GOT3 (cell line): ENCODE measurements at places on chromosomes 12 and 14.

- DNase-seq, result no peak
Observed at GRCh38 chr14:61644834-61645233, 50.5 kb upstream of the HIF1A start.

GRCh38 chr14:51442513-51443175, 202.6 kb downstream of the TMX1 start:
- no peak for DNase-seq

DNA sequence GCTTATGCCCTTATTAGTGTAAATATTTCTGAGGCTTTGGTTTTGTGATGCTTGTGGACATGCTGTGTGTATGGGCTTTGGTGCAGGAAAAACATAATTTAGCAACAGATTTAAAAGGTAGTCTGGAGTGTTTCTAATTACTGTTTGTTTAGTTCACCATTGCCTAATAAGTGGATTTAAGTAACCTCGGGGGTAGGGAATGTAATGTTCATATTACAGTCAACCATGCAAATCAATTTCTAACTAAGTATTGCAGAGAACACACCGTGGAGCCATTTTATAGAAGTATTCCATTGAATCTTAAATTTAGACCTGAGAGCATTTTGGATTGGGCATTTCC, 53.5 kb downstream of the ANO6 start:
- no peak for DNase-seq

- no peak for DNase-seq
Observed at GRCh38 chr12:92863251-92863650, 65.8 kb downstream of the EEA1 start.

DNA sequence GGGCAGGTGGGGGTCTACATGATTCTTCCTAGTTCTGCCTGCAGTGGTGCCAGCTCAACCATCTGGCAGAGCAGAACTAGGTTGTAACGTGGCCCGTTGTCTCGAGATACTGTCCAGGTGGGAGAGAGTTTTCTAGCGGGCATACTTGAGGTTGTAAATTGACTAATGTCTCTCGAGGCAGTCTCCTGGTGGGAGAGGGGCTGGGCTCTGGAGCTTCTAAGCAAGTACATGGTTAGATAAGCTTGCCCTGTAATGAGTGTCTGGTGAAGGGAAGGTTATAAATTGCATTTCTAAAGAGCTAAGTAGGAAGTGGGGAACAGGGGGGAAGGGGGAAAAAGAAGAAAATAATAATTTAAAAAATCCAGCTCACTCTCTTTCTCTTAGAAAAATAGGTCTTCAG, 18.1 kb downstream of the BDKRB1 start:
- no peak for DNase-seq

- no peak for DNase-seq
Observed at GRCh38 chr14:43135877-43136411, 1371.1 kb downstream of the FSCB start.

DNA sequence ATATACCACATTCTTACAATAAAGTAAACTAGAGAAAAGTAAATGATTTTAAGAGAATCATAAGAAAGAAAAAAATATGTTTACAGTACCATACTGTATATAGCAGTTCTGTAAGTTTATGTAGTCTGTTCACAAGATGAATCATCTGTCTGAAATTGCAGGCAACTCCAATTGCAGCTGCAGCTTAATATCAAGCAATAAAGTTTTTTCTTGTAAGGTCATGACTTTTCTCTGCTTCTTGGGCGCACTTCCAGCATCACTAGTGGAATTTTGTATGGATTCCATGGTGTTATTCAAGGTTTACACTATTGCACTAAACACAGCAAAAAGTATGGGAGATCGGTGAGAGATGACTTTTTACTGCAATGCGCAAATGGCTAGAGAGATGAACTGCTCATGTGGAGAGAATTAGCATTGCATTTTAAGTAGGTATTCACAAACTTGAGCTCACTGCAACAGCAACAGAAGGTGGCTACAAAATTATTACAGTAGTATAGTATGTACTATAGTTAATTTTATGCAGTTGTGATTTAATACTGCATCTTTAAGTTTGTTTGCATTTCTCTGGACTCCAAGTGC, 445.4 kb upstream of the OR4E1 start:
- no peak for DNase-seq

DNA sequence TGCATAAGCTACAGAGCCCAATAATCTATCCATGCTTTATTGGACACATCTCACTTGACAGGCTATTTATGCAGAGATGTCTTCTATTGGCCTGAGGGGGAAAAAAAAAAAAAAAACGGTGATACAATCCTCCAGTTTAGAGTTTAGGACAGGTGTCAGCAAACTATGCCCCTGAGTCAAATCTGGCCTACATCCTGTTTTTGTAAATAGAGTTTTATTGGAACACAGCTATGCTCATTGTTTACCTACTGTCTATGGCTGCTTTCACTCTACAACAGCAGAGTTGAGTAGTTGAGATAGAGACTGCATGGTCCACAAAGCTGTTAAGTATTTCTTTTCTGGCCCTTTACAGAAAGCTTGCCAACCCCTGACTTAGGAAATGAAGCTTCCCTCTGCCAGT, 403.1 kb downstream of the C12orf75 start:
- no peak for DNase-seq

DNA sequence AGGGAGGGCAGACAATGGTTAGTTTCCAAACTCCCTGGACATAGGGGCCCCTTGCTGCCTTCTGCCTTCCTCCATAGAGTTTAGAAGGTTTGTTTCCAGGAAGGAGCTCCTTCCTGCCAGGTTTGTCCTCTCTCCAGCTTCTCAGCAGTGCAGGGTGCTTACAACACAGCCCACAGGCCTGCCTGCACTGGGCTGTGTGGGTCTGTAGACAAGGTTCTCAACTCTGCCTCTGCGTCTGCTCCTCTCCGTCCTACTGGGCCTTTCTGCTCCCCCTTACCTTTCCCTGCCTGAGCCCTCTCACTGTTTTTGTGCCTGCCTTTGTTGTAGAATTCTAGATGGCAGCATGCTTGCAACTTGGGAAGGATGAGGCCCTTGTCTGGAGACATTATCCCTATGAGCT, 124.0 kb downstream of the SAMD4A start:
- no peak for DNase-seq

DNA sequence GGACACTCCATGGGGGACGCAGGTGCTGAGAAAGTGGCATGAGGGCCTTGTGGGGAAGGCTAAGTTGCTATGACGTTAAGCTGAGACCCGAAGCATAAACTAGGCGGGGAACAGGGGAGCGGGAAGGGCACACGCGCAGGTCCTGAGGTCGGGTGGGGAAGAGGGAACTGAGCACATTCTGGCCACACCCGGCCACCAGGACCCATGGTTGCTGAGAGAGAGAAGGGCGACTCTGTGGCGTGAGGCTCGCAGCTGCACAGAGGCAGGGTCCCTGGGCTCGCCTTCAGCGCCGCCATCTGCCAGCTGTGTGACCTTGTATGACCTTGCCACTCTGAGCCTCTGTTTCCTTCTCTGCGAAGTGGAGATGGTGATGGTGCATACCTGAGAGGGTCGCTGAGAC, 182.5 kb downstream of the PHETA1 start:
- no peak for DNase-seq

DNA sequence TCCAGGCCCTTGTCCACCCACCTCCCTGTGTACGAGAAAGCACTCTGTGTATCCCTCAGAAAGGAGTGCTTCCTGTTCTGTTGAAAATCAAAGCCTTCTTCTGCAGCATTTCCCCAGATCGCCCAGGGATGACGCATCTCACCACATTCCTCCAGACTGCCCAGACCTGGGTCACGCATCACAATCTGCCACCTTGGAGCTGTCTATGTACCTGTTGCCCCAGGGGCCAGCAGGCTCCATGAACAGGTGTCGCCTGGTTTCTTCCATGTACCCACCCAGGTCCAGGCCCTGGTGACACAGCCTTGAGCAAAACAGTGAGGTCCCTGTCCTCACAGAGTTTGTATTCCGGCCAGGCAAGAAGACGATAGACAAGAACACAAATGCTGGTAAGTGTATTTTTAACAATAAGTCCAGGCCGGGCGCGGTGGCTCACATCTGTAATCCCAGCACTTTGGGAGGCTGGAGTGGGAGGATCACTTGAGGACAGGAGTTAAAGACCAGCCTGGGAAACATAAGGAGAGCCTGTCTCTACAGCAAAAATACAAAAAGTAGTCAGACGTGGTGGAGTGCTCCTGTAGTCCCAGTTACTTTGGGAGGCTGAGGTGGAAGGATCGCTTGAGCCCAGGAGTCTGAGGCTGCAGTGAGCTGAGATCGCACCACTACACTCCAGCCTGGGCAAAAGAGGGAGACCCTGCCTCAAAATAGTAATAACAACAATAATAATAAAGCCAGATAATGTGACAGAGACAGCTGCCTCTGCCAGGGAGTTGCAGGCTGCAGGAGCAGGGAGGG, 6.8 kb upstream of the PPP1R13B start:
- DNase-seq, result no peak

DNA sequence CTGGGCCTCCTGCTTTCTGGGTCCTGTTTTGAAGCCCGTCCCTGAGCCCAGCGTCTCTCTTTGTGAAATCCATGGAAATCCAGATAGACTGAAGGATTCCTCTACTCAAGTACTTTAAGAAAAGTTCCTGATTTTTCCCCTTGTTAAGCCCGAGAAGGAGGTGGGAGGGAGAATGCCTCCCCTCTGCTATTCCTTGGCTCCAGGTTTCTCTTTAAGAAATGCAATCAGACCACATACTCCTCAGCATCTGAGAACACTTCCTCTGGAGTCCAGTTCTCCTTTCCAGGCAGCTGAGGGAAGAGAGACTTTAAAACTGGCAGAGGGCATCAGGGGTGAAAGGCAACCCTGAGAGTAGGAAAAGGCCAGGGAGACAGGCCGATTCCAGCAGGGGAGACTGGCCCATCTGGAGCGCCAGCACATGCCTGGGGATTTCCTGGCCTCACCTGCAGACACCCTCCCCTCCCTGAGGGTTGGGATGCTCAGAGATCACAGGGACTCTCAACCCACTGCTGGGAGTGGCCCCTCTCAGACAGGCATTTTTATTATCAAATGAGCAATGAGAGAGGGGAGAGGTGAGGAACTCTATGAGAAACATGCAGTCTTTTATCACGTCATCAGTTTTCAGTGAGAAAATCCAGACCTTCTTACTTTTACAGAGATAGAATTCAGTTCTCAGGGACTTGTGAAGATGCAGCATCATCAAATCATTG, 2.0 kb upstream of the EMP1 start:
- no peak for DNase-seq

GRCh38 chr12:82954572-82954971, 267.9 kb downstream of the TMTC2 start:
- no peak for DNase-seq

- DNase-seq, result no peak
Observed at GRCh38 chr14:42000450-42000849, 393.8 kb downstream of the LRFN5 start.

DNA sequence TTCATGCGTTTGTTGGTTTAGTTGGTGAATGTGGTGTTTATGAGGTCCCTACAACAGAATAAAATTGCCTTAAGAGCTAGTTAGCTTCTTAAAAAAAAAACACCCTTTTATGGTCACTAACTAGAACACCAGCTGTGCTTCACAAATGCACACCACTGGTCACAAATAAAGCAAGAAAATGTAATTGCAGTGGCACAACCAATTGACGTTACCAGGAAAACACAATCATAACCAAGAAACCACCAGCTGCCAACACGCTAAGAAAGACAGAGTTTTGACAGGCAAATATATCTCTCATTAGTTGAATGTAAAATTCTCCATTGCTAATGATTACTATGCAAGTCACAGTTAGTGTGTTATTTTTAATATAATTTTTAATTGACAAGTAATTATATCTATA, 389.9 kb downstream of the ADAMTS20 start:
- DNase-seq, result no peak

GRCh38 chr12:47811581-47812484, 7.9 kb downstream of the HDAC7 start:
- no peak for DNase-seq

- DNase-seq, result no peak
Observed at GRCh38 chr12:40011775-40012129, 94.1 kb downstream of the SLC2A13 start.

DNA sequence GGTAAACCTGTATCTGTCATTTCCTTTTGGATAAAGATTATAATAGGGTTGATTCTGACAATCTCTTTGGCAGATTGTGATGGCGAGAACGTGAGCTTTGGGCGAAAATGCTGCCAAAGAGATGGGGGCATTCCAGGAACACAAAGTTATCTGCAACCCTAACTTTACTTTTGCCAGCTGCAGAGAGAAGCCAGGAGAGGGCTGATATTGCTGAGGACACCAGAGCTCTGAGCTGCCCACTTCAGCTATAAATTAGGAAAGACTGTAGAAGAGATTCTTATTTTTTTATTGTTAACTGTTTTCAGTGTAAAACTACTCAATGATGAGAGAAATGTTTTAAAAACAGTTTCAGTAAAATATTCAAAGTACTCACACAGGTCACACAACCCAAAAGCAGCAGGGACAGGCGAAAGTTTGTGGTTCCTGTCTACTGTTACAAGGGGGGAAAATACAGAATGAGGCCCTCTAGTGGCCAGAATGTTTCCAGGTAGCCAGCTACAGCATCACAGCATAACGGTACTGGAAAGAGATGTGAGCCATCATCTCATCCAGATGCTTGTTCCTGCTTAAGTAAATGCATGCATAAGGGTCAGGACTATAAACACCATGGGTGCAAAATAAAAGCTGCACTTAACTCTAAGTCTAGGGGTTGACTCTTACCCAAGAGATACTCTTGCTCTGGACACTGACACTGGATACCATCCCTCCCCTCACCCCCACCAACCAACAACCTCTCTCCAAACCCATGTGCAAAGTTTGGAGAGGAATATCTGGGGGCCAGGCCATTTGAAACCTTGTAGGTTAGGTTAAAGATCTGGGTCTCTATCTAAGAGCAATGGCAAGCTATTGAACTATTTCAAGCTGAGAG, 498.4 kb downstream of the RMST start:
- DNase-seq, result no peak

DNA sequence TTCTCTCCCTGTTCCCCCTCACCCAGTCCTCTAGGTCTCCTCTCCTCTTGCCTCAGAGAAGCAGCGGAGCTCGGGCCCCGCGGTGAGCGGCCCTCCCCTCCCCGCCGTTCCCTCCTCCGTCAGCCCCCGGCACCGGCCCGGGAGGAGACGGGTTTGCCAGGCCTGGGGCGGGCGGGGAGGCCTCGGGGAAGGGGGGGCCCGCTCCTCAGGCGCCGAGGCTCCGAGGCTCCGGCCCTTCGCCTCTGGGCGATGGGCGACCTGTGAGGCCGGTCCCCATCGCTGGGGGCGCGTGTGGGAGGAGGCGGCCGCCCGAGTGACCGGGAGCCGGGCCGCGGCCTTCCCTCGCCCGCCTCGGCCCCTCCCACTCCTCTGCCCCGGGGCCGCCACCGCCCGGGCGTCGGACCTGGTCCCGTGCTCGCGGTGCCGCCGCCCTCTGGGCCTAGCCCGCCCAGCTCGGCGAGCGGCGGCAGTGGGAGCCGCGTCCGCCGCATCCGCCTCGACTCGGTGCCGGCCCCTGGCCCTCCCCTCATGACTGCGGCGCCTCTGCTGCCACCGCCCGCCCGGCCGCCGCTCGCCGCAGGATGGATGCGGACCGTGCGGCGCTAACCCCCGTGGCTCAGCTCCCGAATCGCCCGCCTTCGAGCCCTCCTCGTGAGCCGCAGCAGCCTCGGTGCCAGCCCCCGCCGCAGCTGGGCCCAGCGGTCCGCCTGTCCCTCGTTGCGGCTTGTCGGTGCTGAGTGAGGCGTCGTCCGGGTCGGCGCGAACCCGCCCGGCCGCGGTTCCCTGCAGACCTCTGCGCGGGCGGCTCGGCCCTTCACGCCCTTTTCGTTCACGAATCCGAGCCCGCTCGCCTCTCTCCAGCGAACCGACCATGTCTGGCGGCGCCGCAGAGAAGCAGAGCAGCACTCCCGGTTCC, 574 bp downstream of the WNK1 start:
- DNase-seq, result no peak
